ENCODE measurements at places on chromosomes 2 and 18. TPM values are rescaled to one million over a fixed set of nuclear protein-coding genes. Genes with fewer than 3 reads are reported as not detected.

Gene NT5C1B
- total RNA-seq, result not detected

DNA sequence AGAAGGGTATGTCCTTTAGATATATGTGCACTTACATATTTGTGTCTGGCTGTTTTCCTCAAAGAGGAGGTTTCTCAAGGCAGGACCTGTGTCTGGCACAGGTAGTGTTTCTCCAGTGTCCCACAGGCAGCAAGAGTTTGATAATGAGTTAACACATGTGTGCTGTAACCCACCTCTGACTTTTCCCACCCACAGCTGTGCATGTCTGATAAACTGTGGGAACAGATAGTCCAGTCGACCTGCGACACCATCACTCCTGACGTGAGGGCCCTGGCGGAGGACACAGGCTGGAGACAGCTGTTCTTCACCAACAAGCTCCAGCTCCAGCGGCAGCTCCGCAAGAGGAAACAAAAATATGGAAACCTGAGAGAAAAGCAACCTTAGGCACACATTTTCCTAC is 58.2 kb downstream of the SLC16A14 start:
- H3K27me3 ChIP-seq, result no peaks in the 10 kb centered on the region
- H3K27ac ChIP-seq, result no peak overlapping the region
- DNase-seq, result no peak
- no peaks in the 10 kb centered on the region for H3K36me3 ChIP-seq
- no peaks in the 10 kb centered on the region for H3K4me1 ChIP-seq

Gene AP1S3
- total RNA-seq, result 0.50 TPM

DNA sequence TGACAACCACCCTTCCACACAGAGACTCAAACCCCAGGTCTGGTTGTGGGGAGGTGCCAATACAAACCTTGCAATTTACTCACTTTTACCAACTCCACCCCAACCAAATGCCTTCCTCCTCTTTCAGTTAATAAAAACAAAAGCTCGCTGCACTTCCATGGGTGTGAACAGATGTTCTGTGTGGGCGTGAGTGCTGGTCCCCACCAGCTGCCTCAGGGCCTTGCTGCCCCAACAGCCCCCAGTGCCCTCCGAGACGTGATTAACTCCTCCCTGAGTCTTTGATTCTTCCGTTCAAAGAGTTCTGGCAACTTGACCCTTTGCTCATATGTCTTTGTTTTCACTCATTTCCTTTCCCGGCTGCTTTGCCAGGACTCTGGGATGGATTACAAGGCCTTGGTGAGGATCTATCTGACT is 258.9 kb upstream of the CXCR4 start:
- peaks cover 29% of the 10 kb centered on the region for H3K4me1 ChIP-seq
- H3K27ac ChIP-seq, result no peak overlapping the region

DNA sequence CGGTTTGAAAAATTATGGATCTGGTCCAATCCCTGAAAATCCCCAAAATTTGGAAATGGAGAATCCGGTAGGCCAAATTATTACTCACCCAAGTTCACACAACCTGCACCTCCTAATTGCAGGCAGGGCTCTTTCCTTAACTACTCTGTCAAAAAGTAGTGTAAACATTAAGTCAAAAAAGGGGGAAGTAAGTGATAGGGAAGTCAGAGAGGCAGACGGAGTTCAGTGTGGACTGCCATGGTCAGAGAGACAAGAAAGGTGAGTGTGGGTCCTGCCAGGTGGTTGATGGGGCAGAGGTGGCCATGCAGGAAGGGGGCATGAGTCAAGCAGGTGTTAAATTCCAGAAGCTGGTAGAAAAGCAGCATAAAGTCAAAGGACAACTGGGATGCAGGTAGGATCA is 104.7 kb upstream of the STPG4 start:
- no peaks in the 10 kb centered on the region for H3K27me3 ChIP-seq
- H3K36me3 ChIP-seq, result no peaks in the 10 kb centered on the region
- H3K4me3 ChIP-seq, result no peak overlapping the region
- no peaks in the 10 kb centered on the region for H3K4me1 ChIP-seq
- no peak overlapping the region for H3K27ac ChIP-seq
- DNase-seq, result no peak

GRCh38 chr2:241609859-241610793 is 26.8 kb downstream of the THAP4 start:
- no peak overlapping the region for H3K27ac ChIP-seq
- peaks cover 24% of the 10 kb centered on the region for H3K36me3 ChIP-seq
- peak; percentile 87 for DNase-seq
- H3K27me3 ChIP-seq, result no peaks in the 10 kb centered on the region

DNA sequence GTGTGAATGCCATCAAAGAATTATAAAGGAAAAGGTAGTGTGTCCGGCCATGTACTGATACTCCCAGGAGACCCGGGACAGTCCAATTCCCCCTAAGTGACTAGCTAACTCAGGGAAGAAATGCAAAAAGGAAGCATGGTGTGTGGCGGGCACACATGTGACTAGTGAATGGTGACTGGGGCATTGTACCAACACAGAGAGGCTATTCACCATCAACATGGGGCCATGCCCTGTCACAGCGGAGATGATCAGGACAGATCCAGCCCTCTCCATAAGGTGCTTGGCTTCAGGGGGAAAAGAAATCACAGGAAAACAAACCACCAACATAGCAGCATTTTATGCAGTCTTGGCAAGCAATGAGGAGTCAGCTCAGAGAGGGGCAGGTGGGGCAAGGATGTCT is 34.3 kb downstream of the FAM168B start:
- H3K27me3 ChIP-seq, result no peaks in the 10 kb centered on the region
- peaks cover 60% of the 10 kb centered on the region for H3K36me3 ChIP-seq
- H3K4me1 ChIP-seq, result no peaks in the 10 kb centered on the region
- no peak for DNase-seq
- H3K4me3 ChIP-seq, result no peak overlapping the region
- no peak overlapping the region for H3K27ac ChIP-seq

Gene AUP1
- 162 TPM for total RNA-seq

DNA sequence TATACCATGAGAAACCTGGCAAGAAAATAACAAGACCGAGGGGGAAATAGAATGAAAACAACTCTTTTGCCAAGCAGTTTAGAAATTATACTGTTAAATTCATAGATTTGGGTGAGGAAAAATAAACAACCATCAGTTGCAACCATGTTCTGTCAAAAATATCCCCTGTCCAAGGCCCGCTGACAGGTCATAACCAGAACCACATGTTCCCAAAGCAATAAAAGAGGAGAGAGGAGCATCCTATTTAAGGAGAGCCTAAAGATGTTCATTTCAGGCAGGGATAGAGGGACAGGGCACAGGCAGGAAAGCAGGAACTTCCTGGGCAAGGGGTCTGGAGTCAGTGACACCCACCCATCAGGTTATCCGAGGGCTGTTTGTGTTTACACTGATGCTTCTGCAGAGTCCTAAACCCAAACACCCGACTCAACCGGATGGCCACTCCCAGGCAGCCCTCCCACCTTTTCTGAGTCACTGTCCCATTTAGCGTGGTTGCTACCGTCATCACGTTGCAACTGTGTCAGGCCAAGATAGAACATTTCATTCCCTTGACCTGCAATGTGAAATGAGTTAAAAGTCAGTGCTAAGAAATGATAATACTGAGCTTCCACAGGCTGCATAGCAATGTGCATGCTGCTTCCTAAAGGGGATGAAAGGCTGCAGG is 468.3 kb upstream of the RAB12 start:
- H3K4me3 ChIP-seq, result no peak overlapping the region
- no peak for DNase-seq
- no peaks in the 10 kb centered on the region for H3K4me1 ChIP-seq
- H3K27ac ChIP-seq, result no peak overlapping the region
- no peaks in the 10 kb centered on the region for H3K27me3 ChIP-seq
- H3K36me3 ChIP-seq, result no peaks in the 10 kb centered on the region

Gene TRIB2
- total RNA-seq, result 102 TPM

DNA sequence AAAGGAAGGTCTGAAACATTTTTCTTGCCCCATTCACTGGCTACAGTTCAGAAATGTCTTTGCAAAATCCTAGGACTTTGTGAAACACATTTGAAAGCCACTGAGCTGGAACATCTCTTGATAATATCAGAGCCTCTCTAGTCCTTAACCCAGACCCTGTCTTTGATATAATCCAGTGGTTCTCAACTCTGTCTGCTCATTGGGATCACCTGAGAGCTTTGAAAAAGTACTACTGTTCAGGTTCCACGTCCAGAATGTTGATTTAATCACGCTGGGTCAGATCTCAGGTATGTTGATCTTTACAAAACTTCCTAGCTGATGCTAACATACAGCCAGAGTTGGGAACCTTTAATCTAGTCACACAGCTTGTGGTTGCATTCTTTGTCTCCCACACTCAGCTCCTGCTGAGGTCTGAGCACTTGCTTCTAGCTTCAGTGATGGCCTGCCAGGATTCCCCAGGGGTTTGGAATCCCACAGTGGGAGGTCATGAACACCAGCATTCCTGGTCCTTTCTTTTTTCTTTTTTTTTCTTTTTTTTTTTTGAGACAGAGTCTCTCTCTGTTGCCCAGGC is 262.7 kb downstream of the SETBP1 start:
- no peak for DNase-seq
- no peak overlapping the region for H3K27ac ChIP-seq
- H3K4me1 ChIP-seq, result no peaks in the 10 kb centered on the region
- H3K27me3 ChIP-seq, result peaks cover 2% of the 10 kb centered on the region

Gene ASB18
- not detected for total RNA-seq

Gene CCDC138
- 5.8 TPM for total RNA-seq

Gene STPG4
- not detected for total RNA-seq

DNA sequence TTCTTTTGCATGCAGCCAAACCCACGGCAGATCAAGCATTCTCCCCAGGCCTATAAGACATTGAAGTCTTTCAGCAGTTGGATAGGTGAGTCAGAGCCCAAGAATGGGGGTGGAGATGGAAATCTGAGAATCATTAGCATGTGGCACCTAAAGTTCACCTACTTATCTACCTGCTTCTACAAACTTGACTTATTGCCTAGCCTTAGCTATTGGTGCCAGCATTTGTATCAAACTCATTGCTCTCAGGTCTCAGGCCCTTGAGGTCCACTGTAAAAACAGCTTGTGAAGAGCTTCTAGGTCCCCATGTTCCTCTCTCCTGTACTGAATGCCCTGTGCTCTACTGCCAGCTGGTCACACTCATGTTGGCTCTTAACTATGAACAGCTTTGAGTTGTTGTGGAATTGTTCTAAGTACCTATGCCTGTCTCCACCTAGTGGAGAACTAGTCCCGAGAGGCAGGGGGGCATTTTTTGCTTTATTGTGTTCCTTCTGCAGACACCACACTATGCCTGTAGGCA is 278.4 kb upstream of the SPRED2 start:
- H3K27me3 ChIP-seq, result no peaks in the 10 kb centered on the region
- H3K4me3 ChIP-seq, result no peak overlapping the region
- DNase-seq, result no peak
- H3K36me3 ChIP-seq, result no peaks in the 10 kb centered on the region

DNA sequence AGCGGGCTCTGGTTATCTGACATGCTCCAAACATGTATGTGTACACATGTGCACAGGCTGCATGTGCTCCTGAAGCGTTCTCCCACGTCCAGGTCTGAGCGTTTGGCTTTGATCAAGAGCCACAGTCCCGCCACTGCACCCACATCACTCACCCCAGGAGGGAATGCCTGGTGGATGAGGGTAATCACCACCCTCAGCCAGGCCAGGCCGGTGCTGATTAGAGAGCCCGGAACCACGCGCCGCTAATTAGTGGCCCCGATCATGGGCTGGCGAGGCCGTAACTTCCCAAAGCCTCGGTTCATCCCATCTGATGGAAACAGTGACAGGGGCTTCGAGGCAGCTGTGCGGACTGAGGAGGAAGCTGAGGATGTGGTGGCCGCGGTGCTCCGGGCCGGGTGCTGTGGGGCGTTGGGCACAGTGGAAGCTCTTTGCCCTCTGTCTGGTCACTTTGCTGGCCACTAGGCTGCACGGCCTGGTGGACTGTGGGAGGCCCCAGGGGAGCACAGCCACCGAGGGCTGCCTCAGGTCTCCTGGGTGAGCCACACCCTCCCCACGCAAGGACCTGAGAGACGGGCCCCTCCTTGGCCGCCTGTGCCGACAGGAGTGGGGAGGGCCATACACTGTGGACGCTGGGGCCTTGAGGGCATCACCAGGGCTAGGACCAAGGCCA is 219.4 kb downstream of the TWIST2 start:
- H3K4me1 ChIP-seq, result no peaks in the 10 kb centered on the region
- H3K4me3 ChIP-seq, result no peak overlapping the region
- DNase-seq, result no peak
- H3K27ac ChIP-seq, result no peak overlapping the region

DNA sequence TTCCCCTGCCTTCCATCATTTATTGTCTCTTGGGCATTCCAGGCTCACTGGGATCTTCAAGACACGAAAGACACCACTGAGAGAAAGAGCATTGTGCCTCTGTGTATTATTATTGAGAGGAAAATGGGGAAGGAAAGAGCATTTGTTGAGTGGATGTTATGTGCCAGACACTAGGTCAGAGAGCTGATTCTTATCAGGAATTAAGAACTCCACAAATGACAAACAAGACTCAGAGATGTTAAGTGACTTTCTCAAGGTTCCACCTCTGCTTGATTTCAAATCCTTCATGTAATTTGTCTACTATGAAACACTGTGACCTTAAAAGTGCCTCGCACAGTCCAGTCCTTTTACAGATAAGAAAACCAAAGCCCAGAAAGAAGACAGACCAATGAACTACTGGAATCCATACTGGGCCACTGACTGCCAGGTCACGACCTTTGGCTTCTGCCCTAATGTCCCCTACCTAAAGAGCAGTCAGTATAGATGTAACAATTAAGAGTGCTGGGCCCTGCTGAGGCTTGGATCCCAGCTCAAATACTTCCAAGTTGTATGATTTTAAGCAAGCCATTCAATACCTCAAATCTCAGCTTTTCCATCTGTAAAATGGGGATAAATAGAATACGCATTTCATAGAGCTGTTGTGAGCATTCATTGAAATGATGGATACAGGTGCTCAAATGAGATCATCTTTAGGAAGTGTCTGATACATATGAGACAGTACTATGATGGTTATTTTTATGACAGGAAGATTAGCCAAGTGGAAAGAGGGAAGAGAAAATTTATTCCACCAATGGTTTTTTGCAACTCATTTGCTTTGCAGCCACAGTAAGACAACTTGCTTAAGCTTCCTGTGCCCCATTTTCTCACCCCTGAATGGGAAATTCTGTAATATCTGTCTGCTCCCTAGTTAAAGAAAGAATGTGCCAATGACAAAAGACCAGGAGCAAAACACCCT is 10.9 kb downstream of the KLF7 start:
- peaks cover 30% of the 10 kb centered on the region for H3K4me1 ChIP-seq
- no peak overlapping the region for H3K27ac ChIP-seq
- no peaks in the 10 kb centered on the region for H3K27me3 ChIP-seq
- DNase-seq, result no peak

GRCh38 chr2:126798276-126799140 is 100.2 kb upstream of the TEX51 start:
- peaks cover 4% of the 10 kb centered on the region for H3K27me3 ChIP-seq
- no peak overlapping the region for H3K4me3 ChIP-seq
- H3K36me3 ChIP-seq, result no peaks in the 10 kb centered on the region
- H3K27ac ChIP-seq, result no peak overlapping the region

Gene MOCOS
- not detected for total RNA-seq

GRCh38 chr2:109635426-109636304 is 21.5 kb downstream of the SOWAHC start:
- H3K4me3 ChIP-seq, result no peak overlapping the region
- H3K4me1 ChIP-seq, result no peaks in the 10 kb centered on the region
- no peak overlapping the region for H3K27ac ChIP-seq
- H3K36me3 ChIP-seq, result no peaks in the 10 kb centered on the region

Gene MALL
- not detected for total RNA-seq

GRCh38 chr2:219624565-219624964 is 2.9 kb upstream of the SLC4A3 start:
- no peaks in the 10 kb centered on the region for H3K36me3 ChIP-seq
- H3K4me3 ChIP-seq, result no peak overlapping the region
- H3K27me3 ChIP-seq, result peaks cover 19% of the 10 kb centered on the region
- DNase-seq, result no peak

GRCh38 chr2:100041946-100042345 is 100.4 kb downstream of the AFF3 start:
- no peak overlapping the region for H3K4me3 ChIP-seq
- H3K36me3 ChIP-seq, result no peaks in the 10 kb centered on the region
- H3K4me1 ChIP-seq, result no peaks in the 10 kb centered on the region
- H3K27ac ChIP-seq, result no peak overlapping the region
- no peaks in the 10 kb centered on the region for H3K27me3 ChIP-seq
- DNase-seq, result no peak

Data from CD4-positive, alpha-beta T cell (primary cell).